Progenitor cell of endocrine pancreas (in vitro differentiated cells): ENCODE measurements at places on chromosomes 13 and 19.
A peak's percentile ranks its signal among the peaks of the same experiment; 100 is the strongest.

- no peak for DNase-seq
Measured at GRCh38 chr13:34070544-34071303, 252.8 kb downstream of the RFC3 start.

DNA sequence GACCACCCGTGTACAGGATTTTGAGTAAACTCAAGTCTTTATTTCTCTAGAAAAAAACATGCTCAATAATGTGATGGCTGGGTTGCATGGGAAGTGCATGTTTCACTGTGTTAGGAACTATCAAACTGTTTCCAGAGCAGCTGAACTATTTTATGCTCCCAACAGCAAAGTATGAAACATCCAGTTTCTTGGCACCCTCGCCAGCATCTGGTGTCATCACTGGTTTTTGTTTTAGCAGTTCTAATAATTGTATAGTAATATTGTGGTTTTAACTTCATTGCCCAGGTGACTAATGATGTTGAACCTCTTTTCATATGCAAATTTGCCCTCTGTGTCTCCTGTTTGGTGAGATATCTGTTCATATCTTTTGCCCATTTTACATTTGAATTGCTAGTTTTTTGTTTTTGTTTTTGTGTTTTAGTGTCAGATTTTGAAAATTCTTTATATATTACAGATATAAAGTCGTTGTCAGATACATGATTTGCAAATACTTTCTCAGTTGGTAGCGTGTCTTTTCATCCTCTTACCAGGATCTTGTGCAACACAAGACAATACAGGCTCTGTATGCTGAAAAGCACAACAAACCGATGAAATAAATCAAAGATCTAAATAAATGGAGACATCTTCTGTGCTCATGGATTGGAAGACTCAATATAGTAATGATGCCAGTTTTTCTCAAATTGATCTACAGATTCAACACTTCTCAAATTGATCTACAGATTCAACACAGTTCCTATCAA lies 87.8 kb downstream of the IPO5 start:
- no peak for DNase-seq

GRCh38 chr13:43864921-43865320 lies 14.6 kb downstream of the CCDC122 start:
- no peak for DNase-seq

DNA sequence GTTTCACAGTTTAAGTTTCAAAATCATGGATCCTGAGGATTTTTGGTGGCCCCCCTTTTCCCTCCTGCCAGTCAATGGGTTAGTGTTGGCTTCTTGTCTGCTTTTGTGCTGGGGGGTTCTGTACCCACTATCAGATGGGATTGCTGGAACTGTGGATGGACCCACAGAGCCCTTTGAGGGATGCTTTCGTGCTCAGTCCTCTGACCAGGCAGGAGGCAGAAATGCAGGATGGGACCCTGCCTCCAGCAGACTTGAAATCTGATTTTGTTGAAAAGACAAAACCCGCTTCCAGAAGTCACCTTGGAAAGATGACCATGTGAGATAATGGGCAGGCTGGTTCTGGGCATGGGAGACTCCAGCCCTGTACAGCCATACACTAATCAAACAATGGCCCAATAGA lies 408.9 kb downstream of the ZNF536 start:
- no peak for DNase-seq

- no peak for DNase-seq
Measured at GRCh38 chr13:28741084-28741491, 22.3 kb upstream of the SLC46A3 start.

DNA sequence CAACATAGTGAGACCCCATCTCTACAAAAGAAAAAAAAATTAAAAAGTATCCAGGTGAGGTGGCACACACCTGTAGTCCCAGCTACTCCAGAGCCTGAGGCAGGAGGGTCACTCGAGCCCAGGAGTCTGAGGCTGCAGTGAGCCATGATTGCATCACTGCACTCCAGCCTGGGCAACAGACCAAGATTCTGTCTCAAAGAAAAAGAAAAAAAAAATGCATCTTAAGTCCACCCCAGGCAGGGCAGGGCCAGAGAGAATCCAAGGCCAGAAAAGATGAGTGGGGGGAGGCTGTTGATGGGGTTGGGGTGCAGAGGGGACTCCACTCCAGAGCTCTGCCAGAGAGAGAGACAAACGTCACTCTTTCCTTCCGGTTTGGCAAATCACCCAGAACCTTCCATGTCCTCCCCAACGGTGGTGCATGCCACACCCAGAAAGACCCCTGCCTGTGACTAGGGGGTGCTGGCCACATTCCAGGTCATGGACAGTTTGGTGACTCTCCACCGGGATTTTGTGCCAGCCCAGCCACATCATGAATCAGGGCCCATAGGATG lies 431 bp downstream of the FUT3 start:
- no peak for DNase-seq

DNA sequence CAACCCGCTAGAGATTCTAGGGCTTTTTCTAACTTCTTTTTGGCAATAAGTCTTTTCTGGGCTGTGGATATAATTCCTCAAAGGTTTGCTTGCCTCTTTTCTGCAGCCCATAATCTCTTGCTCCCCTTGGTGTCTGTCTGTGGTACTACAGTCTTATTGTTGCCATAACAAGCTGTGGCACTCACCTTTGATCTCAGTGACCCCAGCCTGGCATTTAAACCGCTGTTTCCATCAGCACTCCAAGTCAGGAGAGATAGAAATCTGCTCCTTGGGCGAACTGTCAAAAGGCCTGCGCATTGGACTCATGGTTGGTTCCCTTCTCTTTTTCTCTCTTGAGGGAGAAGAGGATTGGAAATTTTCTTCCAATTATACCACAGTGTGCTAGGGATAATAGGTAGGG lies 14.5 kb upstream of the MPHOSPH8 start:
- DNase-seq, result no peak

- DNase-seq, result peak; percentile 66
Measured at GRCh38 chr13:99796175-99796819, 175.3 kb downstream of the ZIC5 start.

DNA sequence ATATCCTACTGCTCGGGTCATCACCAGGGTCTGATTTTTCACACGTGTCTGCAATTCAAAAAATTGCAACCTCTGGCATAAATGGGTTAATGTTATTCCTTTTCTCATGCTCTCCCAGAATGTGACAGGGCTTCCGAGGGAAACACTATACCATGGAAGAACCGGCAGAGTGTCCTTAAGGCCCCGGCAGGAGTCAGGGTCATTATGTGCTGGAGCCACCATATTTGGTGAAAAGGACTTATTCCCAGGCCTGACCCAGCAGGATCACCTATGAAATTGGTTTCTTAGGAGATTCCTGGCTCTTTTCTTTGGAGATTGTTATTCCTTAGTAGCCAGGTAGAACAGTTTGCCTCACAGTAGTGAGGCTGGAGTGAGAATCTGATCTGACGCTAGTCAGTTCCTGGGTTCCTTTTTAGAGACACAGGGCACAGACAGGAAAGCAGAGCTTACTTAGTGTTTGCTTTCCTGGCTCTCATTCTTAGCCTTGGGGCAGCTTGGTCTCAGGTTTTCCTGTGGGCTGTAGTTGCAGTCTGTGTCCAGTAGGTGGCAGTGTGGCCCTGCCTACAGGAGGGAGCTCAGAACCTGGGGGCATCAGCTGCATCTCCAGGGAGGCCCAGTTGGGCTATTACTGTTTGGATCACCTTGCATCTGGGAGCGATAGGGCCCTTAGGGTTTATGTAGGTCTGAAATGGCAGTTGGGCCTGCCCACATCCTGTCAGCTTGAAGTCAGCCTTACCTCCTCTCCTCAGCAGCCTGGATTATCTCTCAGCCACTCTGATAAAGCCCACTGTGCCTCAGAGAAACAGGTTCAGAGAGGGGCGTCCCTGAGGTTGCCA lies 12.4 kb downstream of the SNRNP70 start:
- DNase-seq, result peak; percentile 70

DNA sequence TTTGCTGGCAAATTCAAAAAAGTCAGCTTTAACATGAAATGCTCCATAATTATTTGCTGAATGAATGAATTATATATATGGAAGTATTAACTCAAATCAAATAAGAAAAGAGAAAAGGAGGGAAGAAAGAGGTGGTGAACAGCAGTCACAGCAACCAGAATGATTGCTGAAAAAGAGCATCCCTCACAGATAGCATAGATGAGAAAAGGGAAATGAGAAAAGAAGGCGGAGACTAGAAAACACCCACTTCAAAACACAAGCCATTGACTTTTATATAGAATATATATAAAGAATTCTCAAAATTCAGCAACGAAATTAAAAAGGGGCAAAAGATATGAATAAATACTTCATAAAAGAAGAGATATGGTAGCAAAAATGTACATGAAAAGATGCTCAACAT lies 75.2 kb downstream of the CAB39L start:
- DNase-seq, result no peak

- DNase-seq, result no peak
Measured at GRCh38 chr13:97844151-97844550, 109.3 kb upstream of the IPO5 start.

DNA sequence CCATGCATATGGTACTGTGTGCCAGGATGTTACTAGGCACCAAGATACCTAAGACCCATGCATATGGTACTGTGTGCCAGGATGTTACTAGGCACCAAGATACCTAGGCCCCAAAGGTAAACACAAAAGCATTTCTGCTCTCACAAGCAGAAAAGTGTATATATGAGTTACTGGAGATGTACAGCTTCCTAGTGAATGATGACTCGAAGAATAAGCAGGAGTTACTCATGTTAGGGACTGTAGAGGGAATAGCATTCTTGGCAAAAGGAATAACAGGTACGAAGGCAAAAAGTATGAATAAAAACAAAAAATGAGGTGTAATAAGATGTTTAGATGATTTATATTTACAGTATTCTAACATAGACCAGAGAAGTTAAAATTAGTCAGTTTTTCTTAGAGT lies 383.7 kb downstream of the DIAPH3 start:
- DNase-seq, result no peak

GRCh38 chr13:36979361-36980050 lies 19.6 kb downstream of the ALG5 start:
- no peak for DNase-seq

- DNase-seq, result no peak
Measured at GRCh38 chr13:76336889-76337844, 549.0 kb downstream of the KCTD12 start.

DNA sequence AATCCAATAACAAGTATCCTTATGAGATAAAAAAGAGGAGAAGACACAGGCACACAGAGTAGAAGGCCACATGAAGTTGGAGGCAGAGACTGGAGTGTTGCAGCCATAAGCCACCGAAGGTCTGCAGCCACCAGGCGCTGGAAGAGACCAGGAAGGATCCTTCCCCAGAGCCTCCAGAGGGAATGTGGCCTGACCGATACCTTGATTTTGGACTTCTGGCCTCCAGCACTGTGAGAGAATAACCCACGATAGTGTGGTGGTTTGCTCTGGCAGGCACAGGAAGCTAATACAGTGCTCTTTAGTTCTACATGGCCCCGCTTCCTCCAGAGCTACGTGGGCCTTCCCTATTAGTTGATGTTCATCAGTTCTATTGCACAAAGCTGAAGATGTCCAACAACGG lies 15.3 kb upstream of the SULT2A1 start:
- no peak for DNase-seq

DNA sequence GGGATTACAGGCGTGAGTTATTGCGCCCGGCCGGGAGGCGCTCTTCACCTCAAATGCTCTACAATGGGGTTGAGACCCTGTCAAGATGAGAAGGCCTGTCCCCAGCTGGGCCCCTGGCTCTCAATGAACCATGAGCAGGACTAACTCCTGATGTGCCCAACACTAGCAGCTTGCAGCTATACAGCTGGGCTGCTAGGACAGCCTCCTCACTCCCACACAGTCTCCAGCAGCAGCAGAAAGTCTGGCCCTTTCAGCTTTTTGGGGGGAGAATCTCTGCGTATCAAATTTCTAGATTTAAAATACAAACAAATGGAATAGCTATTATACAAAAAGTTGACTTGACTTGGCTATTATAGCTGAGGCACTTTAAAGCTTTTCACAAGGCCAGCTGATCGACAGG lies 30.2 kb downstream of the TMTC4 start:
- no peak for DNase-seq

DNA sequence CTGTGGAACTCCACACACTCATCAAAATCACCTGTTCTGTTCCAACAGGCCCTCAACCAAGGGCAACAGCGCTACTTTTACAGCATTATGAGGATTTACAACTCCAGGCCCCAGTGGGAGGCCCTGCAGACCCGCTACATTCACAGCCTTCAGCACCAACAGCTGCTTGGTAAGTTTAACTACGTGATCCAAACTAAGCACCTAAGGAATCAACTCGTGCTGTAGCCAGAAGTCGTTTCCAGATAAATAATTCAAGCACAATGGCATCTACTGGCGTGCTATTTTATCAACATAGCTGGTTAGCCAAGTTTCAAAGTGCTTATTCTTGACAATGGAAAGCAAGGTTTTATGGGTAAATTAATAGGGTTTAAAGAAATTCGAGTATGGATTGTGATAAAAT lies 5.3 kb downstream of the FAM216B start:
- no peak for DNase-seq

DNA sequence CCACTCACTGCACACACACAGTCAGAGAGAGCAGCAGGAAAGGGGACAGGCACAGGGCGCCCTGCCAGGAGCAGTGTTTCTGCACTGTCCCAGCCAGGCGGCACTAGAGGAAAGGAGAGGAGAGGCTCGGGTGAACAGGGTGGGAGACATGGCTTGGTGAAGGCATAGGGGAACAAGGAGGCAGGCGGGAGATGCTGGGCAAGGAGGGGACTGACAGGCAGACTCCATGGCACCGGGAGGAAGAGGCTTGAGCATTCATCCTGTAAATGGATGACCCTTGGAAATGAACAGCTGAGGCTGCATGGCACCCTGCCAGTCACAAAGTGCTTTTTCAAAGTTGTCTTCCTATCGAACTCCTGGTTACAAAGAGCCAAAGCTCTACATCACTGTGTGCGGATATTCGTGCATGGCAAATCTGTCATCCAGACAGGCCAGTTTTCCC lies 22.4 kb downstream of the MED26 start:
- no peak for DNase-seq

GRCh38 chr13:32645854-32646253 lies 59.6 kb downstream of the PDS5B start:
- DNase-seq, result no peak

- DNase-seq, result no peak
Measured at GRCh38 chr19:30932854-30933253, 416.4 kb downstream of the TSHZ3 start.

DNA sequence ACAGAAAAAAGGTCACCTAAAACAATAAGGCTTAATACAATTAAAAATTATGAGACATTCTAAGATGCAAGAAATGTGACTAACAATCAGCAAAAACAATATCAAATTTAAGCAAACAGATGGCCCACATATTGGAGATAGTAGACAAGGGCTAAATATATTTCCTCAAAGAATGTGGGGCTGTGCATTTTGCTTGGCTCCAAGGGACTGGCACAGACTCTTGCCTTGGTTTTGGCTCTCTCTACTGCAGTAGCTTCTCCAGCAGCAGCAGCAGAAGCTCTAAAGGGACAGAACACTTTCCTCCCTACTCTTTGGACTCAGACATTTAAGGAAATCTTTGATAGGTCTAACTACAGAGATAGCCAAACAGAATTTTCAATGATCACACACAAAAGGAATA lies 38.2 kb upstream of the ZNF780A start:
- DNase-seq, result no peak
